ENCODE measurements at places on chromosomes 16 and 17.

DNA sequence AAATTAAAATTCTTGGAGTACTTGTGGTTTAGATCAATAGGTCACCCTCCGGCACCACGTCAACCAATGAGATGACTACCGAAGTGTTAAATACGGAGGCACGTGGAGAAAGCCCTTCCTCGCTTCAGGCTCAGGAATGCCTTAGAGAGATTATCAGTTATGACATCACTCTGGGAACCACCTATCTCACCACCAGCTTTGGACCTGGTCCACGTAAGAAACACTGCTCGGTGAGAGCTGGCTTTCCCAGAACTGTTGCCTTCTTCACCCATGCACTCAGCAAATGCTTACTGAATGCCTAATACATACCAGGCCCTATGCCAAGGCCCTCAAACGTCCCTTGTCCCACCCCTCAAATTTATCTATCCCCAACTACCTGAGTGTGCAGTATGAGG is 71.3 kb downstream of the SMG6 start:
- no peak for DNase-seq

DNA sequence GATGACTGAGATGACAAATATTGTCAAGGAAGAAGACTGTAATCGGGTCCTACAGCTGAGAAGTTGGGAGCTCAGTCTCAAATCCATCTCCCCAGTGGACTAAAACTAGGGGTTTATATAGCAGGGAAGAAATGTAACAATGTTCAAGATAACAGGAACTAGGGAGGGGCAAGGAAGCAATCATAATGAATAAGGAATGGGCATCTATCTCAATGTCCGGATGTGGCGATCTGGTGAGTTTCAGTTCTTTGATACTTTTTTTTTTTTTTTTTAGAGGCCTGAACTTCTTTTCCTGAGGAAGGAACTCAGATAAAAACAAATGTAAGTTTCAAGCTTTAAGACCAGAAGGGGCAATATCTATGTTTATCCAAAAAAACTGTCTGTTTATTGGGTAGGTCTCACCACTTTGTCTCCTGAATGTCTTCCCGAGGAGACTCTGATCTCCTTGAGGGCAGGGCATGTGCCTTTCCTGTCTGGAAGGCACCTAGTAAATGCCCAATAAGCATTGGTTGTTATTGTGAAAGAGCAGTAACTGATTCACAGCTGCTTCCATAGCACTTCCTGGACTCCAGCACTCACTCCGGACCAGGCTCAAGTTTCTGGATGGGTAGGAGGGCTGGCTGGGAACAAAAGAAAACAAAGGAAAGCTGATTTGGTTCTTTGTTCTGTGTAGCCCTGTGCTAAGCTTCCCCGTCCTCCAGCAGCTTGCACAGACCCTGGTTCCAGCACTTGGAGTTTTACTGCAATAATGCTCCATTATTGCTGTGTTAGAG is 51.9 kb downstream of the MEOX1 start:
- DNase-seq: no peak

DNA sequence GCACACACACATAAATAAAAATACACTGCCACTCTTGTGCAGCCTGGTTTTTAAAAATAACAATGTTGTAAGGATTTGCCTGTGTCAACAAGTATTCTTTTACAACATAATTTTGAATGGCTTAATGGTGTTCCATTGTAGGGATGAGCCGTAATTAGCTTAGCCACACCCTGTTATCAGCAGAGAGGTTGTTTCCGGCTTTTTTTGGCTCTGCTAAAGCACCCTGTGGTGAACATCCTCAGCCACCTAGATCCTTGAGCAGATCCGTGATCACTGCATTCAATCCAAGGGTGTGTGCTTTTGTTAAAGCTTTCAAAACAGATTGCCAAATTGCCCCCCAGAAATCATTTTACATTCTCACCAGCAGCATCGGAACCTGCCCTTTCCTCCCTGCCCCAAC is 7.0 kb downstream of the KATNB1 start:
- DNase-seq: no peak

DNA sequence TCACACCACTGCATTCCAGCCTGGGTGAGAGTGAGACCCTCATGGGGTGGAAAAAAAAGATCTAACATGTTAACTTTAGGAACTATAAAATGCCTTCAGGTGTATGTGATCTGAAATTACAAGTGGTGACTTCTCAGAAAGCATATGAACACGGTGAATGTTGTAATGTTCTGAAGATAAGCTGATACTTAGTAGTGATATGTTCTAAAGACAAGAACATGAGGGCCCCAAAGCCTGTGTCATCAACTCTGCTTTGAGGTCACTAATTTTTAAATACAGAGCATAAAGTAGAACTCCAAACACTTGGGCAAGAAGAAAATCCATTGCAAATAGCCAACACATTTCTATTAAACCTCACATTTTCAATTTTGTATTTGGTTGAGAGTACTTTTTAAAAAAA is 2.6 kb upstream of the FBF1 start:
- no peak for DNase-seq

Data from stimulated activated CD8-positive, alpha-beta memory T cell treated with anti-CD3 and anti-CD28 coated beads, Interleukin-7, amount 100 ng/mL, for 4 hours (primary cell).